ENCODE measurements at places on chromosomes 3 and 15.

DNA sequence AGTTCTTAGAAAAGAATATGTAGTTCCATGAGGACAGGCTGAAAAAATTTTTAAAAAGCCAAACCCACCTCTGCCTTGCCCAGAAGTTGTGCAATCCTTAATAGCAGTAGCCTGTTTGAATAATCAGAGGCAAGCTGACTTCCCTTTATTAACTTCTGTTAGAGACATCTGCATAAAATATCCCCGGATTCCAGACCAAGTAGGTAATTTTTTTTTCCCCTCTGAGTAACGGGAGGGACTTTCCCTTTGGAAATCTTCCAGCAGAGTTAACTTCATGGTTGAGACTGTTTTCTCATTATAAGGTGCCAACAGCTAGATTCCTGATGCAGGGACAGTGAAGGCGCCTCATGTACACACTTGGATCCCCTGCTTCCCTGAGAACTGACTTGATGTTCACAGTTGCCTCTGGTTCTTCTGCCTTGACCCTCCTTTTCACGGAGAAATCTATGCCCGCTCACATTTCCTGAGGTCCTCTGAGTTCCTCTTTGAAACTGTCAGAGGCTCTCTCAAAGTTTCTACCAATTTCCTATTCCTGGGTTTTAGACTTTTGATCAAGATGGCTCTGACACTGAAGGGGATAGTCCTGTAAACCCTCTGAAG, 227.6 kb upstream of the BHLHE40 start:
- no peak for DNase-seq

DNA sequence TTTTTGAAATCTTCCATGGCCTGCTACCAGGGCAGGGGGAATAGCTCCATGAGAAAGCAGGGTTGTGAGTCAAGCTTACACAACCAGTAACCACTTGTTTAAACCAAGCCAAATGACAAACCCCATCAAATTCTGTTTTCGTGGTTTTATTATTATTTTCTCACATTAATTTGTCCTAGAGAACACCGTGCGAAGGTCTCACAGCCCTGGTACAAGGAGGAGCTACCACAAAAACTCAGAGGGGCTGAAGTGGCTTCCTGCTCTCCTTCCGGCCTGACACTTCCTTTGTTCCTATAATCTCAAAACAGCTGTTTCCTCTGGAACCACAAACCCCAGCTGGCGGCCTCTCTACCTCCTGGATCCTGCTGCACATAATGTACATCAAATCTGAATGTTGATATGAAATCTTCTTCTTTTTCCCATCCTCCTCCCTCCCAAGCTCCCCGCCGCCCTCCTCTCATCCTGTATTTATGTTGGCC, 375.9 kb downstream of the MCTP2 start:
- DNase-seq: no peak

DNA sequence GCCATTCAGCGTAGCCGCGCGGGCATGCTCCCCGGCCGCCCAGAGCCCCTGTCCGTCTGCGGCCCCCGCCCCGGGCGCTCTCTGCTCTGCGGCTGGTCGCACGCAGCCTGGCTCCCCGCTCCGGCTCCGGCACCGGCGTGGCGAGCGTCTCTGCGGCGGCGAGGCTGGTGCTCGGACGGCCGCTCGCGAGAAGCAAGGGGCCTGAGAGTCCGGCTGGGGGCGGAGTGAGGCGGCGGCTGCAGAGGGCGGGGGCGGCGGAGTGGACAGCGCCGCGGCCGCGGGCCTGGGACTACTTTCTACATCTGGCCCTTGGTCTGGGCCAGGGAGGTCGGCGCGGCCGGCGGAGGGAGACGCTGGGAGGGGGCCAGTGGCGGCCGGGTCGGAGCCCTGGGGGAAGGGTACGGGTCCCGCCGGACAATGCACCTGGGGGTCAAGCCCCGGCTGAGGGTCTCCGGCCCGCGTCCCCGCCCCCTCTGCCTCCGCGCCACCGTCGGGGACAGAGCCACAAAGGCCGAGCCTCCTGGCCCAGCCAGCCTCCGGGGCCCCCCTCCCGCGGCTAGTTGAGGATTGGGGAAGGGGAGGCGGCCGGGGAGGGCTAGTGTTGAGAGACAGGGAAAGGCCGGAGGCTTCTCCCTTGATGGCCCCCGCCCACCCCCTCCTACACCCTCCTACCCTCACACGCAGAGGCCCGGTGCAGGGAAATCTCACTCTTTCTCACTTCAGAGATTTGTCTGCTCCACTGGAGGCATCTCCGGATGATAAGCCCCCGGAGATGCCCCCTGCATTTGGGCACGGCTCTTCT, at the start of gene PRTG:
TSS of gene PRTG (minus strand) at position 226 of the 802 bp plus-strand sequence. CDS start at position 5, 221 bp downstream.
- DNase-seq: peak; percentile 41

DNA sequence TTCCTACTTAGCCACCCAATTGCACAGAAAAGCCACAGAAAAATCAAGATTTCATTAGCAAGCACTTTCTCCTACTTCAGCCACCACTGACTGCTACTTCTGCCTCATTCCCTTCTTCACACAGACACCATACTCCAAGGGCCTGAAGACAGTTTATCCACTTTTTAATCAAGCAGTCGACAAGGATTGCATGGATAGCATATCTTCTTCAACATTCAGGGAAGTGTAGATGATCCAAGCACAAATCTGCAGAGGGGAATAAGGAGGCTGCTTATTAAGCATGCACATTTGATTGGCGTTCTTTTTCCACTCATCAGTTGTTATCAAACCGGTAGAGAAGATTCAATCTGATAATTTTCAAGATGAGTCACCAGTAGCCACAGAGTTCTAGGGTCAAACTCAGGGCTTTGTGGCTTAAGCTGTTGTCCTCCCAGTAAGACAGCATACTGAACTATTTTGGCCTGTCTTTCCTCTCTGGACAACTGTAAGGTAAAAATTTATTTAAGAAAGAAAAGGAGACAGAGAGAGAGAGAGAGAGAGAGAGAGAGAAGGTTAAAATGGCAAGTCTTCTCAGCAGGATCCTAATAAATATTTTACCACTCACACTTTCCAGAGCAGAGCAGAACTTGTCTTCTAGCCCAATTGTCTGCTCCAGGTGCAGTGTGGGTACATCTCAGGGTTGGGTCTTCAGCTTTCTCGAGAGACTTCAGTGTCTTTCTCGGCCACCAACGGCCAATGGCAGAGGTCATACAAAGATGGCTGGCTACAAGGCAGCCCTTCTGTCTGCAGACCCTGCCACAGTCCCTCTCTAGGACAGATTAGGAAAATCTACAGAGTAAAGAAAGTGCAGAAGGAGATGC, 80.6 kb upstream of the BHLHE40 start:
- no peak for DNase-seq

GRCh38 chr3:53022647-53023046, 23.2 kb downstream of the SFMBT1 start:
- no peak for DNase-seq

GRCh38 chr3:191768421-191768820, 307.5 kb downstream of the PYDC2 start:
- DNase-seq: no peak

DNA sequence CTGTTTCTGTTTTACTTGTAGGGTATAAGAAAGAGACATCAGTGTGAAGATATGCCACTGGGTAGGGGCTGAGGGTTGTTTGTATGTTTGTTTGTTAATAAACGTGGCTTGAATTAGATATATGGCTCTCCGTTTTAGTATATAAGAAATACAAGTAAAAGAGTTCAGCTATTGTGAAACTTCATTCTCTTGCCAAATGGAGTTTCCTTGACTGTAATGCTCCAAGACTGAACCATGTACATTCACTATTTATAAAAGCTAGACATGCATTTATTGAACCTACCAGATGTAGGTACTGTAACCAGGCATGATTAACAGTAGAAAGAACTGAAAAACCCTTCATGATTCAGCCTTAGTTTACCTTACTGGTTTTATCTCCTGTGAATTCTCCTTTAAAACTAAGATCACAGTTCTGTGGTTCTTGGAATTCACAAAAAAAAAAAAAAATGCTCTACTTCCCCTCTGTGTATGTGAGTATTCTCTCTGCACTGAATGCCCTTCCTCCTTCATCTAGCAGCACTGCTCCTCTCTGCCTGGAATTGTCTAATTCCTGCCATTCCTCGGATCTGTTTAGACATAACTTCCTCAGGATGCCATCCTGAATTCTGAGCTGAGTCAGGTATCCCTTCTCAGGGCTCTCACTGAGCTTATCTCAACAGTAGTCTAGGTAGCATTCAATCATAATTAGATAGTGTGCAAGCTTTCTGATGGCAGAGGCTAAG, 504.4 kb downstream of the FHIT start:
- DNase-seq: no peak

- no peak for DNase-seq
These were observed 253 bp downstream of the IFT80 start for GRCh38 chr3:160398820-160399124.

DNA sequence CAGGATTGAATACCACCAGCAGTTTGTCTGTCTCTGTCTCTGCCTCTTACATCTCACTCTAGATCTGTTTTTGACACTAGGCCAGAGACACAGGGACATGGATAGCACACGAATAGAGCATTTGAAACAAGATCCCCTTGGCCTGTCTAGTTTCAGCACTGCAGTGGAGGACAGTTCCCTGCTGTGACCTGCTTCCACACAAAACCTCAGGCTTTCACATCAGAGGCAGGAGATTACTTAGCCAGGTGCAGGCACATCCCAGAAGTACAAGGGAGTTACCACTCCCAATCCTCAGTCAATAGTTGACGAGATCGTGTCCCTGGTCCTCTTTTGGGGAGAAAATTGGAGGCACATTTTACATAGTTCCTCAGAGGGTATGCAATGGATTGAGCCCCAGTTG, 34.0 kb upstream of the CCK start:
- no peak for DNase-seq

GRCh38 chr3:108477511-108478147, 32.8 kb downstream of the MYH15 start:
- peak; percentile 22 for DNase-seq

DNA sequence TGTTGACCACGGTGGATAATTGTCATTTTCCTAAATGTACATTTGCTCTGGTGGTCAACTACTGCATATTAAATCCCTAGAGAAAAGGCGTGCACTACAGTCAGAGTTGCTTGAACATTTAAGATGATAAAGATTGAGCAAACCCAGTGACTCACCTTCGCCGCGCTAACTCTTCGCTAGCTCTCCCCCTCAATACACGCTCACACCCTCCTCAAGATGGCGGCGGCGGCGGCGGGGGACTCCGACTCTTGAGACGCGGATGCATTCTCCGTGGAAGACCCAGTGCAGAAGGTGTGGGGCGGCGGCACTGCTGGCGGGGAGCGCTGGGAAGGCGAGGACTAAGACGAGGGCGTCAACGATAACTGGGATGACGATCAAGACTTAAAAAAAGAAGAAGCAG, 79.8 kb upstream of the PFN2 start:
- no peak for DNase-seq

DNA sequence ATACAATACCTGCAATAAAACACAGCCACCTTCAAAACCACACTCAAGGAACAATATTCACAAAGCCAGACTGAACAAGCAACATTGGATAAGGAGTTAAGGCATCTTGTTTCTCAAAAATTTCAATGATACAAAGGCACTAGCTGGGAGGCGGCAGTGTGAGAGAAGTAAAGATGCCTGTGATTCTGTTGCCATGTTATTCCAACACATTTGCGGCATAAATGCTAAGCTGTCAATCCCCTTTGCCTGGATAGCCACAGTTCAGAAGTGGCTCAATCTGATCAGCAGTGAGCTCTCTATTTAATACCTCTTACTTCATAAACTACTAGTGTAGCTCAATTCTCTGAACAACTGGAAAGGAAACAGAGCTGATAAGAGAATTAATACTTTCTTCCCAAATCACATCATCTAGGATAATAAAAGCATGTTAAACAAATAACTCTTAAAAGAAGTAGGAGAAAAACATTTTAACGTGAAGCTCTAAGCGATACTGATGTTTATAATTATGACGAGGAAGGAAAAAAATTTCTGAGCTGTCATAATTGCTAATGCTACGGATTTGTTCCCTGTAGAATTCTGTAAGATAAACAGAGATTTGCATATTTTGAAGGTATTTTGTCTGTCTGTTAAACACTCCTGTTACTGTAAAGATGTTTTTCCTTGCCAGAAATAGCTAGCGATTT, 358.4 kb downstream of the FOXP1 start:
- DNase-seq: no peak

- DNase-seq: no peak
These were observed 773.1 kb downstream of the AGBL1 start for GRCh38 chr15:86852741-86853140.

- DNase-seq: no peak
These were observed 987 bp downstream of the PRTG start for GRCh38 chr15:55741833-55742497.

- DNase-seq: no peak
These were observed 397.6 kb downstream of the FOXP1 start for GRCh38 chr3:71185733-71186455.

GRCh38 chr3:138726946-138727730, 107.6 kb downstream of the PIK3CB start:
- no peak for DNase-seq

DNA sequence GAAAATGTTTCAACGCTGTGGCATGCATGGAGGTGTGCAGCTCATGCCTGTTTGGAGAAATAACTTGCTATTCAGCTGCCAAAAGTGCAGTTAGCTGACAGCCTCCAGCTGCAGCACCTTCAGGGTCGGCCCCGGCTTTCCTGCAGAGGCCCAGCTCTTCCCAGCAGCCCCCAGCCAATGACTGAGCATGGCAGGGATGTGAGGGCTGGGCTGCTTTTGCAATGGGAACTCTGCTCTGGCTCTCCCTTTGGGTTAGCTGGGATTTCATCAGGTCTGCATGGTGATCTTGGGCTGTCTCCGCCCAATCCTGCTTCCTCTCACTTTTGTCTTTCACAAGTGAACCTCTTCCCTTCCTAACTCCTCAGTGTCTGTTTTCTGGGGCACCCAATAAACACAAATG, 396.6 kb downstream of the EPHB1 start:
- no peak for DNase-seq

- DNase-seq: no peak
These were observed 35.7 kb downstream of the ATG7 start for GRCh38 chr3:11307830-11308432.

GRCh38 chr15:74511583-74511982, 29.4 kb upstream of the ARID3B start:
- DNase-seq: no peak

GRCh38 chr3:71152039-71152891, 431.3 kb downstream of the FOXP1 start:
- DNase-seq: no peak

DNA sequence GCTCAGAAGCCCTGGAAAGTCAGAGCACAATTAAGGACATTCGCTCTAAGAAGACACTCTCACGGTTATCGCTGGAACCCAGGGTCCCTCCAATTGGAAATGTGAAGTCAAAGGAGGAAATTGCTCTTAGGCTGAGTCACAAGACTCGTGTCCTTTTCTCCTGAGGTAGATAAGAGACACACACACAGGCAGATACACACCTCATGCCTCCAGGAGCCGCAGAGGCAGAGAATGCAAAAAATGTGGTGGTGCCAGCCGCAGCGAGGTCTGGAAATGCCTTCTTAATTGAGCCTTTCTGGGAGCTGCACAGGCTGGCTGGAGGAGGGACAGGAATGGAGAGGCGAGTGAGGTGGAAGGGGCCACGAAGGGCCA, 189.3 kb downstream of the OPA1 start:
- DNase-seq: no peak

DNA sequence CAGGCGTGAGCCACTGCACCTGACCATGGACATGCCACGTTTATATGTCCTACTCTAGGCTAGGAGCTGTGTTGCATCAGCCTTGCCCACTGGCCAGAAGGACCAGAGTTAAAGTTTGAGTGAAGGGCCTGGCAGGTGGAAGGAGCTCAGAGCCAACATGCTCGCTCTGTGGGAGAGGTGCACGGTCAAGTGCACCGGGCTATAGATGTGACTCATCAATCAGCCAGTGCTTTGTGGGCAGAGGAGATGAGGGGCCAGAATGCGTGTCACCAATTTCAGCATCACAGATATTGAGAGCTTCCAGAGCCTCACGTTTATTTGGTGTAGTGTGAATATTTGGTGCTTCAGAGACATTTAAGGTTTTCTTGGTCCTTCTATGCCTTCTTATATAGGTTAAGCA, 137.3 kb upstream of the KBTBD8 start:
- DNase-seq: no peak

Data from GM12891 (cell line).